ENCODE measurements at places on chromosomes 1 and 21. TPM values are rescaled to one million over a fixed set of nuclear protein-coding genes. Genes with fewer than 3 reads are reported as not detected.

Gene INSRR
- not detected for polyA plus RNA-seq

Gene PAX7
- not detected for polyA plus RNA-seq

Gene TMEM81
- 0.83 TPM for polyA plus RNA-seq

Gene PRKAB2
- polyA plus RNA-seq = 2.6 TPM

Gene ARMH1
- polyA plus RNA-seq = 5.6 TPM

Gene CA6
- not detected for polyA plus RNA-seq

Gene HTR1D
- not detected for polyA plus RNA-seq

Gene CRP
- polyA plus RNA-seq = not detected

Gene ATP13A2
- polyA plus RNA-seq = 28.3 TPM

Gene TFF2
- not detected for polyA plus RNA-seq

Gene SPOCD1
- polyA plus RNA-seq = not detected

Gene CCDC30
- polyA plus RNA-seq = 1.5 TPM

Gene NIPAL3
- 36.3 TPM for polyA plus RNA-seq

Gene AGO3
- polyA plus RNA-seq = 13.1 TPM

Gene C1orf226
- polyA plus RNA-seq = not detected

Gene AIRE
- 0.45 TPM for polyA plus RNA-seq

Gene TMIGD3
- not detected for polyA plus RNA-seq

Gene DCAF6
- 11.9 TPM for polyA plus RNA-seq

Gene PPIH
- polyA plus RNA-seq = 64.6 TPM

Gene RNF223
- not detected for polyA plus RNA-seq

Gene ALG14
- 3.5 TPM for polyA plus RNA-seq

Gene TMEM79
- 9.3 TPM for polyA plus RNA-seq

Gene DIRAS3
- polyA plus RNA-seq = not detected

Gene FNDC5
- not detected for polyA plus RNA-seq

Gene HPDL
- 1.3 TPM for polyA plus RNA-seq

Gene CD1D
- polyA plus RNA-seq = 20.5 TPM
